ENCODE measurements at places on chromosomes 4 and X.
A peak's percentile ranks its signal among the peaks of the same experiment; 100 is the strongest.

DNA sequence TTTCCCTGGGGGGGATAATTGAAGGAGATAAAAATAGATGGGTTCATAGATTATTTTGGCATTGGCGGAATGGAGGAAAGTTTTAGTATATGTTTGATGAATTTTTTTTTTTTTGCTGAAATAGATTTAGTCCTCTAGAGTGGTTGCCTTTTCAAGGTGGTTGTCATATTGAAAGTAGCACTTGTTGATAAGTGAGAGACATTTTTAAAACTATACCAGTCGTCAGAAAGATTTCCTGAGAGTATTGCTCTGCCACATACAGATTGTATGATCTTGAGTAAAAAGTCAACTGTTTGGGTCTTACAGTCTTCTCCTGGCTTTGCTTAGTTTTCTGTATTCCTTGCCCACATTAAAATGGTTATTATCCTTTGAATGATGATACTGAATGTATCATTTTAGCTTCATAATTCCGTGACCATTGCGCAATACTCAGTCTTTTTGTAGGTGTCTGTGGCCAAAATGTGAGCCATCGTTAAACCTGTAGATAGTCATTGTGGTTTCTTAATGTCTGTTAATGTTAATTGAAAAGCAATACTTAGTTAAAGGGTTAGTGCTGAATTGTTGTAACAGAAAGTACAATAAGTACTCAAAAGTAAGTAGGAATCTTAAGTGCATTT, 7.1 kb downstream of the SMARCAD1 start:
- DNase-seq = no peak

GRCh38 chrX:69150281-69150960, 14.8 kb downstream of the PJA1 start:
- no peak for DNase-seq

GRCh38 chr4:2767705-2768074, 11.6 kb upstream of the TNIP2 start:
- DNase-seq = no peak

DNA sequence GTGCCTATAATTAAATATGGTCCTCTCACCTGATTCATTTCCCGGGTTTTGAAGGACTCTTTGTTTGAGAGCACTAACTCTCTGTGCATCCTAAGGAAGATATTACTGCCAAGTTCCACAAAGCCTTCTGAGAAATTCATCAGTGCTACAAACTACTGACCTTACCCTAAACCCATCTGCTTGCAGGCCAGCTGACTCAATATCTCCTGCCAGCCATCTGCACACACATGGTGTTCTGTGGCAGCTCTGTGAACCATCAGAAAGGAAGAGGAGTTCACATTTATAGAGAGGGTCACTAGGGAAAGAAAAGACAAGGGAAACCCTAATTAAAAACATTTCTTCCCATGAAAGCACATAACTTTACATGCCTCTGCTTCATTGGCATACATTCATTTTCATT, 156.7 kb downstream of the ATP10D start:
- peak; percentile 7 for DNase-seq

DNA sequence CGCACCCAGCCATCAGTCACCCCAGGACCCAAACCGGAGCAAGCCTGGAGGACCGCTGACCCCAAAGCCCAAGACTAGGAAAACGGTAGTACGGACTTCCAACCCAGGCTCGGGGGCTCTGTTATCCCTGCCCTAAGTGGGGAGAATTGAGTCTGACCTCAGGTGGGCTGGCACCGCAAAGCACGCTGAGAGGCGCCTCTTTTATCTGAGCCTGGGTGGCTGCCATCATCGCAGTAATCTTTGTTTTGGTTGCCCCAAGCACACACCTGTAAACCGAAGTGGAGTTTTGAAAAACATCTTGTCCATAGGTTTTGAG, 894 bp upstream of the SH3RF1 start:
- DNase-seq = no peak

DNA sequence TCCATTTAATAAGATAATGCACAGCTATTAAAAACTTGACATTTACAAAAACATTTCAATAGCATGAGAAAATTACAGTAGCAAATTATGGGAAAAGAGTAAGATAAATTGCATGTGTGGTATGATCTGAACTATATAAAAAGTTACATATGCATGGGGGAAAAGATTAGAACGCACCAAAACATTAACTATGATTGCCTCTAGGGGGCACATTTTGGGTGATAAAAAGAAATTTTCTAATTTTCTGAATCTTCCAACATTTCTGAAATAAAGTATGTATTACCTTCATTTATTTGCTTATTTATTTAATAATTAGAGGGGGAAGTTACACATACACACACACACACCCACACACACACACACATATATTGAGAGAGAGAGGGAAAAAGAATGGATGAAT, 19.6 kb upstream of the KDM5C start:
- no peak for DNase-seq

DNA sequence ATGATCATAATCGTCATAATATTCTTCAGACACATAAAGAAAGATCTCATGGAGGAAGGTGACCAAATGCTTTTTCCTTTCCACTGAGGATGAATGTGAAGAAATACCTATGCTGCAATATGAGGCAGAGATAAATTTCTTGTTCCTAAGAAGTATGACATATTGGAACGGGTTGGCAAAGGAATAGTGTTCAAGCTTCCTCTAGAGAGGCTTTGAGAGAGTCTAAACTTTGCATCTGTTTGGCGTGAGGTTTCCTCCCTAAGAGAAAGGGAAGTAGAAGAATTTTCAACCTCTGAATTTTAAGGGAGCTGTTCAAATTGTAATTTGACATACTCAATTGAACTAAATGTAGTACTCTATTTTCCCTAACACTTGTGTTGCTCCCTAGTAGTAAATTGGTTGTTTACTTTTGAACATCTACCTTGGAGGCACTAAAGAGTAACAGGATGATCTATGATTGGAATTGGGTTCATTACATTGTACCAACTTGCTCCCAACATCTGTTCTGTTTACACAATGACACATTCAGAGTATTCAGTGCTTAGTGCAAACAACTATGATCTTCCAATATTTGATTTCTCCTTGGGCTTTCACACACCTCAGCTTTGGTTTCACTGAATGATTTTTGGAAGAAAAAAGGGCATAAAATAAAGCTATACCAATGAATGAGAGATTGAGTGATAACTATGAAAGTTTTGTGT, 122.0 kb downstream of the CORIN start:
- DNase-seq = no peak

DNA sequence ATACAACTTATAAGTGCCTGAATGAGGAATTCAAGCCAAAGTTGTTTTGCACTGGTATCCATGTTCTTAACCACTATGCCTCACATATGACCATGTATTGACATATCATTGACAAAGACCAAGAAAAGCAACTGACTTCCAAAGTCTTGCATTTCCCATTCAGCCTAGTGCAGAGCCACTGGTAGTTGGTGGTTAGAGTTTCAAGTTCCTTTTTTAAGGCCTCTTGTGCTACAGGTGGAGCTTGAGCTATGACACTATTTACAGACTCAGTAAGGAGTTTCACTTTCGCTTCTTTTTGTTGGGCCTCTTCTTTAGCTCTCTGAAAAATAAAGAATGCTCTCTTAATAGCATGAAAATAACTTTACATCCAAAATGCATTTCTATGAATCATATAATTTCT, 763.0 kb downstream of the DMD start:
- DNase-seq = no peak

DNA sequence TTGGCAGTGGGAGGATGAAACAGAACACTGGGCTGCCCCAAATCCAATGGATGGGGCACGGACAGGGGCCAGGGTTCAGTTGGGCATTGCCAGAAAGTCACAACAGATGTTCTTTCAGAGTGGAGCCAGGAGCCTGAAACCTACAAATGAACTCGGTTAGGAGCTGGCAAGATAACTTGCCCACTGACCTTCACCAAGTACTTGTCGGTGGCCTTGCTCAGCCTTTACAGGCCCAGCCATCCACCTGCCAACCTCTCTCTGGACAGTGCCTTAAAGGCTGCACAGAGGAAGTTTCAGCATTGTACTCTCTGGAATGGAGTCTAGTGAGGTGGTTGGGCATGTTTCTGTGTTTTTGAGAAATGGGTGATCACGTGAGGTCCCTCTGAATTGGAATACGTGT, 87.1 kb upstream of the USP9X start:
- DNase-seq = no peak
